ENCODE measurements at places on chromosomes 7 and 10.

- peaks cover 78% of the 10 kb centered on the region for H3K36me3 ChIP-seq
- no peaks in the 10 kb centered on the region for H3K27me3 ChIP-seq
- H3K4me1 ChIP-seq, result peaks cover 30% of the 10 kb centered on the region
Observed at GRCh38 chr10:48898426-48898825, 41.2 kb downstream of the LRRC18 start.

- H3K27me3 ChIP-seq, result no peaks in the 10 kb centered on the region
- peaks cover 8% of the 10 kb centered on the region for H3K4me1 ChIP-seq
- no peak for DNase-seq
- H3K4me3 ChIP-seq, result no peak overlapping the region
- H3K36me3 ChIP-seq, result peaks cover 22% of the 10 kb centered on the region
- no peak overlapping the region for H3K27ac ChIP-seq
Observed at GRCh38 chr7:74398426-74398825, 55.3 kb upstream of the GTF2IRD1 start.

GRCh38 chr10:125049216-125049881, 107.4 kb downstream of the ZRANB1 start:
- H3K4me1 ChIP-seq, result peaks cover 6% of the 10 kb centered on the region
- peaks cover 81% of the 10 kb centered on the region for H3K27me3 ChIP-seq
- no peak overlapping the region for H3K27ac ChIP-seq
- peaks cover 3% of the 10 kb centered on the region for H3K36me3 ChIP-seq
- DNase-seq, result no peak

GRCh38 chr10:86661161-86662025, 6.9 kb upstream of the LDB3 start:
- no peaks in the 10 kb centered on the region for H3K36me3 ChIP-seq
- no peak for DNase-seq
- H3K4me3 ChIP-seq, result no peak overlapping the region
- peaks cover 20% of the 10 kb centered on the region for H3K27me3 ChIP-seq
- no peak overlapping the region for H3K27ac ChIP-seq
- no peaks in the 10 kb centered on the region for H3K4me1 ChIP-seq

GRCh38 chr10:26441491-26442214, 3.5 kb downstream of the APBB1IP start:
- peaks cover 34% of the 10 kb centered on the region for H3K4me1 ChIP-seq
- H3K27ac ChIP-seq, result peak overlapping the region; percentile 69
- DNase-seq, result no peak
- peak overlapping the region; percentile 52 for H3K4me3 ChIP-seq

DNA sequence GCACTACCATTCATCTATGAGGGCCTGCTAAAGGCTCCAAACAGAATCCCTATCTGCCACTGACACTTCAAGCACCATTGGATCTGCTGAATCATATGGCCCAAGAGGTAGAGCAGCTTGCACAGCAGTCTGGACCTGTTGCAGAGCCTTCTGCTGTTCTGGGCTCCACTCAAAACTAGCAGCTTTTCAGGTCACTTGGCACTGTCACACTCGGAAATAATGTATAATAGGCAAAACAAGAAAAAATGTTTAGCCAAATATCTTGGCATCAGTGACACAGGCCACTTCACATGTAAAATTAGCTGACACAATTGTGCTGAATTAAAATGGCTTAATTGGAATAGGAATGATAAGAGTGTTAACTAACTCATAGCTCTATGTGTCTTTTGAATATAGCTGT, 1182.9 kb upstream of the LRRTM3 start:
- no peak overlapping the region for H3K4me3 ChIP-seq
- no peak overlapping the region for H3K27ac ChIP-seq
- no peaks in the 10 kb centered on the region for H3K4me1 ChIP-seq
- no peaks in the 10 kb centered on the region for H3K27me3 ChIP-seq
- DNase-seq, result no peak

GRCh38 chr7:128918016-128918665, 7.6 kb upstream of the KCP start:
- no peak overlapping the region for H3K27ac ChIP-seq
- no peak overlapping the region for H3K4me3 ChIP-seq
- H3K36me3 ChIP-seq, result no peaks in the 10 kb centered on the region

DNA sequence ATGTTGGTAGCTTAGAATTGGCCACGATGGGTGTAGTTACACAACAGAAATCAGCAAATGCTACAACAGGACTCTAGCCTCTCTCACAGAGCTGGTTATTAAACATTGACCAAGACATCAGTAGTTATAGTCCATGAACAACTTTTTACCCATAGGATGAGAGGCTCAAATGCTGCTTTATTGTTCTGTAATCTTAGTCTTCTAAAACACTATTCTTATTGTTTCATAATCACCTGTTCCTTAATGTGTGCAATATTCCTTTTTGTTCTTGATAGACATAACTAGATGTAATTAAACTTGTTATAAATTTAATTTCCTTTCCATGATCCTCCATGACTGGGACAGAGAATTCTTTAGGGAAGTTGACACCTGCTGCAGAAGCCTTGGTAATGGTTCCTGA, 356.9 kb downstream of the EXOC4 start:
- peaks cover 4% of the 10 kb centered on the region for H3K4me1 ChIP-seq
- no peak overlapping the region for H3K27ac ChIP-seq
- no peaks in the 10 kb centered on the region for H3K36me3 ChIP-seq

DNA sequence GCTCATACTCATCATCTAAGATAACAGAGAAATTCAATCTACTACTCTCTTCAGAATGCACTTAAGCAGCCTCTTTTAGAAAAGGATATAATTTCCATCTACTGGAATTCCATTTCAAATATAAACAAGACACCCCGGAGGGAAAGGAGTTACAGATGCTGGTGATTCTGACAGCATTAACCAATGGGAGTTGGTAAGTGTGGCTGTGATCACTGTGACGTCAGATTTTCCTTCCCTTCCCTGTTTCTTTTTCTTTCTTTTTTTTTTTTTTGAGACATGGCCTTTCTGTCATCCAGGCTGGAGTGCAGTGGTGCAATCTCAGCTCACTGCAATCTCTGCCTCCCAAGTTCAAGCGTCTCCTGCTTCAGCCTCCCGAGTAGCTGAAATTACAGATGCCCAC, 106.6 kb downstream of the ACTR3B start:
- no peaks in the 10 kb centered on the region for H3K27me3 ChIP-seq
- H3K4me3 ChIP-seq, result no peak overlapping the region
- peaks cover 40% of the 10 kb centered on the region for H3K36me3 ChIP-seq
- no peak for DNase-seq
- peaks cover 9% of the 10 kb centered on the region for H3K4me1 ChIP-seq

GRCh38 chr10:84825330-84825729, 496.9 kb downstream of the CCSER2 start:
- no peaks in the 10 kb centered on the region for H3K27me3 ChIP-seq
- no peak for DNase-seq
- H3K4me3 ChIP-seq, result no peak overlapping the region

- H3K27me3 ChIP-seq, result no peaks in the 10 kb centered on the region
- no peak overlapping the region for H3K4me3 ChIP-seq
- no peak for DNase-seq
- no peaks in the 10 kb centered on the region for H3K4me1 ChIP-seq
Observed at GRCh38 chr7:51587604-51588003, 271.0 kb upstream of the COBL start.

DNA sequence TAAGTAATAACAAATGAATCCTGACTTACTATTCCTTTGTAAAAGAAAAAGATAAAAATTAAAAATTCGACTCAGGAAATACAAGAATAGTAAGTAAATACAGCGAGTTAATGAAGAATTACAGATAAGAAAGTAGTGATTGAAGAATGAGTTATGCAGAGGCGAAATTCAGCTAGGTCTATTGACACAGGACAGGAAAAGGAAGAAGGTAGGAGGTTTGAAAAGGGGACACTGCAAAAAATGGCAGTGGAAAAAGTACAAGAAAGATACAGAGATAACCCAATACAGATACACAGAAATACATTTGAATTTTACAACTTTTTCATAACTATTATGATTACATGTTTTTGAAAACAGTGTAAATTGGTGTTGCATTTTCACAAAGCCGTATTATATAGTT, 28.0 kb downstream of the JAZF1 start:
- H3K27me3 ChIP-seq, result no peaks in the 10 kb centered on the region
- H3K27ac ChIP-seq, result peak overlapping the region; percentile 65
- H3K4me3 ChIP-seq, result peak overlapping the region; percentile 30
- peaks cover 87% of the 10 kb centered on the region for H3K4me1 ChIP-seq
- DNase-seq, result no peak

DNA sequence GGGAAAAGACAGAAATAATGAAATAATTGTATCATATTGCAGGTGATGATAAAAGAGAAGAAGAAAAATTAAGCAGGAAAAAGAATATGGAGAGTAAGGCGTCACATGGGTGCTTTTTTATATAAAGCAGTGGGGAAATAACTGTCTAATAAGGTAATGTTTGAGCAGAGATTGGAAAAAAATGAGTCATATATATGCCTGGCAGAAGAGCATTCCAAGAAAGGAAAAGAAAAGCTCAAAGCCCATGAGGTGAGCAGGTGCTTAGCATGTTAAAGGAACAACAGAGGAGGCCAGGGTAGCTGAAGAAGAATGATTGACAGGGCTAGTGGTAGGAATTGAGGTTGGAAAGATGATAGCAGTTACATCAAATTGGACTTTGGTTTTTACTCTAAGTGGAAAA, 739.5 kb downstream of the SORCS1 start:
- DNase-seq, result no peak
- no peaks in the 10 kb centered on the region for H3K27me3 ChIP-seq
- no peak overlapping the region for H3K4me3 ChIP-seq
- no peaks in the 10 kb centered on the region for H3K36me3 ChIP-seq
- no peak overlapping the region for H3K27ac ChIP-seq

DNA sequence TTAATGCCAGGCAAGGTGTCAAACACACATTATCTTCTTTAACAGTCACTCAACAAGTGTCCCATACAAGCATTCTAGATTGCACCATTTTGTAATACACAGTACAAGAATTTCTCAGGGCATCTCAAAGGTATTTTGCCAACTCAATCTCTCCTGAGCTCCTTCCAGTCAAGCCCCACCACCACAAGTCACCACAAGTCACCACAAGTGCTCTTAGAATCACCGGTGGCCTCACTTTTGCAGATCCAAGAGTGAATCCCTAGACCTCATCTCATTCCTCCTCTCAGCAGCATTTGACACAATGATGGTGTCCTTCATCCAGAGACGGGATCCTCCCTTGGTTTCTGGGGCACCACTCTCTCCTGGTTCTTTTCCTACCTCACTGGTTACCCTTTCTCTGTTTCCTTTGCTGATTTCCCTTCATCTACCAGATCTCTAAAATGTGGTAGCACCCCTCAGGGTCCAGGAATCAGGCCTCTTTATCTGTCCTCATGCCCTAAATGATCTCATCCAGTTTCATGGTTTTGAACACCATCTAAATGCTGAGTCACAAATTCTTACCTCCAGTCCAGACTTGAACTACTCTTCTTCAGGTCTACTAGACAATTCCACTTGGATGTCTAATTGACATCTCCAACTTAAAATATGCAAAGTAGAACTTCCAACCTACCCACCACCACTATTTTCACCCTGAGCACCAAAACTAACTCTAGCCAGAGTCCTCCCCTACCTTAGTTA, 26.9 kb downstream of the VPS41 start:
- H3K27ac ChIP-seq, result peak overlapping the region; percentile 11
- no peaks in the 10 kb centered on the region for H3K27me3 ChIP-seq
- peaks cover 45% of the 10 kb centered on the region for H3K4me1 ChIP-seq
- no peak for DNase-seq

DNA sequence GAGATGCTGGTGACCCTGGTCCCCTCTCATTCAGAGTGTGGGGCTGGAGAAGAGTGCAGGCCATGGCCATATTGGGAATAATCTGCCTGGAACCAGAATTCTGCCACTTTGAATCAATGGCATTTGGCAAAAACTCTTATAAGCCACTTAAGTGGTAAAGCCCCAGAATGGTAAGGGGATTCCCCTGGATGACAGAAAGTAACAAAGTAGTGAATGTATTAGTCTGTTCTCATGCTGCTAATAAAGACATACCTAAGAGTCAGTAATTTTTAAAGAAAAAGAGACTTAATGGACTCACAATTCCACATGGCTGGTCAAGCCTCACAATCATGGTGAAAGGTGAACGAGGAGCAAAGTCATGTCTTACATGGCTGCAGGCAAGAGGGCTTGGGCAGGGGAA, 248.6 kb downstream of the SH2D4B start:
- no peaks in the 10 kb centered on the region for H3K36me3 ChIP-seq
- H3K27me3 ChIP-seq, result peaks cover 22% of the 10 kb centered on the region
- H3K4me3 ChIP-seq, result no peak overlapping the region
- no peak for DNase-seq
- no peak overlapping the region for H3K27ac ChIP-seq
- H3K4me1 ChIP-seq, result no peaks in the 10 kb centered on the region

- H3K27ac ChIP-seq, result no peak overlapping the region
- H3K36me3 ChIP-seq, result peaks cover 14% of the 10 kb centered on the region
- H3K27me3 ChIP-seq, result no peaks in the 10 kb centered on the region
Observed at GRCh38 chr10:96992721-96993120, 160.6 kb downstream of the LCOR start.

DNA sequence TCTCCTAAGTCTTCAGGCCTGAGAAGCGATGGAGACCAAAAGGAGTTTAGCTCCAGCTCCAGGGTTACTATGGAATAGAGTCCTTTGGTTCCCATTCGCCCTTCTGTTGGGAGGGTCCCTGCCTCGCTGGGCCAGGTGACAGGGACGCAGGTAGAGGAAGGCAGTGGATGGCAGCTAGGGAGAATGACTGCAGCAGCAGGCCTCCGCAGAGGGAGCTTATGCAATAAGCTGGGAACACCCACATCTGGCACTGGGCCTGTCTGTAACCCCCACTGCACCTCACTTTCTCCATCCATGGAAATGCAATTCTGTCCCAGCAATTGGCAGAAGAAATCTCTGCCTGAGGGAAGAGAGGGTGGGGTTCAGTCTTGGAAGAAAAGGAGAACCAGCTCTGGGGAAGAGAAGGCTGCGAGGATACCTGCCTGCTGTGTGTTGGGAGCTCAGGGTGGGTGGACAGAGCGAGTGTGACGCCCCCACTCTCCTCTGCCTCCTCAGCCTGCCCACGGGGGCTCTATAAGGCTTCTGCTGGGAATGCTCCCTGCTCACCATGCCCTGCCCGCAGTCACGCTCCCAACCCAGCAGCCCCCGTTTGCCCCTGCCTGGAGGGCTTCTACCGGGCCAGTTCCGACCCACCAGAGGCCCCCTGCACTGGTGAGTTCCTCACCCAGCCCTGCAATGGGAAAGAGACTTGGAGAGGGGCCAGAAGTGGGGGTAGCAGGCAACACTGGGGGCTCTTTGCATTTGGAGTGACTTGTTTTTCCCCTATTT, 10.3 kb downstream of the EPHB6 start:
- DNase-seq, result no peak
- no peaks in the 10 kb centered on the region for H3K27me3 ChIP-seq
- no peak overlapping the region for H3K27ac ChIP-seq
- H3K4me3 ChIP-seq, result no peak overlapping the region
- peaks cover 6% of the 10 kb centered on the region for H3K4me1 ChIP-seq

DNA sequence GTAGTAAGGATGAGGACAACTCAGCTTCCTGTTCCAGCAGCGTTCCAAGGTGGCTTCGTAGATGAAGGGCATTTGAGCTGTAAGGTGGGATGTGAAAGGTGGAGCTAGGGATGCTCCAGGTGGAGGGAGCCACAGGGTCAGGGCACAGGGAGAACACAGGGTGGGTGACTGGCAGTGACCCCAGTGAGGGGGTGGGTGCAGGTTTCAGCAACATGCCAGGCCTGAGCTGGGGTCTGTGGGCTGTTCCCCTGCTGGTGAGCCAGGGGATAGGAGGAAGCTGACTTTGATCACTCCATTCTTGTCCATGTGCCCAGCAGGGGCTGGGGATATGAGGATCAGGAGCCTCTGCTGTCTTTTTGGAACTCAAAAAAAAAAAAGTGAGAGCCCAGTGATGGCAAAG, 33.2 kb downstream of the CDH23 start:
- peaks cover 38% of the 10 kb centered on the region for H3K27me3 ChIP-seq
- H3K4me1 ChIP-seq, result no peaks in the 10 kb centered on the region
- H3K27ac ChIP-seq, result no peak overlapping the region
- H3K4me3 ChIP-seq, result no peak overlapping the region
- no peak for DNase-seq

All from stimulated activated naive B cell treated with anti-CD40 and anti-IgM and Interleukin-4, amounts not matched to agents 10 μg/mL and 1 μg/mL and 100 μg/mL, for 72 hours (primary cell).